ENCODE measurements at places on chromosomes 12 and 14.

DNA sequence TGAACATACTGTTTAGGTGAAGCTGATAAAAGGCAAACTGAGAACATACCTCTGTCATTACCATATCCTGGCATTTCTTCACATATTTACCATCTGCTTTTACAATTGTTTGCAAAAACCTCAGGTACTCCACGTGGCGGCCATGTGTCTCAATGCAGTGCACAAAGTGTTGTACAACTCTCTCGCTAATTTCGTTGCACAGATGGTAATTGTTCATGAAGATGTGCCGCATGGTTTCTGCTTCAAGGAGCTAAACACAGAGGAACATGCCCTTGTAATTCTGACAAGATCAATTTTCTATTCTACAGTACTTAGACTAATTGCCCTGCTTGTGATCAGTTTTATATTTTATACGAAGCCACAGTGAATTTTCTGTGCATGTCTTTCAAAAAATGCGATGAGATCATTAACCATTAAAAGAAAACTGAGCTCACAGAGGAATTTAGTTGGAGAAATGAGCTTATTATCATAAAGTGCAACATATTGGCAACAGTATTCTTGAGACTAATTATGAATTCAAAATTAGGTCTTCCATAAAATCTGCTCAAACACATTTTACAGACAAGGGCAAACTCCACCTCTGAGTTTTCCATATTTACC, 233.8 kb downstream of the ITPR2 start:
- no peak for DNase-seq

GRCh38 chr14:66511849-66512248, 3.9 kb downstream of the GPHN start:
- no peak for DNase-seq

GRCh38 chr12:65022421-65022820, 98.7 kb downstream of the WIF1 start:
- DNase-seq = no peak

GRCh38 chr14:31326111-31326510, 94.2 kb downstream of the HEATR5A start:
- no peak for DNase-seq

- DNase-seq = no peak
Observed at GRCh38 chr14:99540196-99541032, 59.2 kb downstream of the CCNK start.
